Cardiac muscle cell (in vitro differentiated cells and primary cell): ENCODE measurements at places on chromosomes 5 and 9. TPM values are rescaled to one million over a fixed set of nuclear protein-coding genes. Genes with fewer than 3 reads are reported as not detected.

MAP1B gene
- 142 and 258 TPM in 2 replicates for total RNA-seq

PTGES gene
- 1.4 and 1.9 TPM in 2 replicates for total RNA-seq

DNA sequence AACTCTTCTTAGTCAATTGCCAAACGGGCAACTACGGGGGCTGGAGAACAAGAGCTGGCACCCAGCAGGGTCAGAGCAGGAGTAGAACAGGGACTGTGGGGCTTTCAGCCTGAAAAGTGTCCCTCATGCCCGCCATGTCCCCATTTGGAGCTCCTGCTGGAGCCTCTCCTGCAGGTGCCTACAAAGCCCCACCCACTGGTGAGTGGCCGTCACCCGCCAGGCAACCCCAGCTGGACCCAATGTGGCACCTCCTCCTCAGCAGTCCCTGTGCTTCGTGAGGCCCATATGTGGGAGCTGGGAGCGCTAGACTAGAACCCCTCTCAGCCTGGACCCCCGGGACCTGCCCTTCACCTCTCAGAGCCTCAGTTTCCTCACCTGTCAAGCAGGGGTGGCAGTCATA is 40.9 kb downstream of the VAV2 start:
- H3K36me3 ChIP-seq, result no peaks in the 10 kb centered on the region
- no peaks in the 10 kb centered on the region for H3K27me3 ChIP-seq
- DNase-seq, result no peak
- no peak overlapping the region for H3K27ac ChIP-seq
- peaks cover 7% of the 10 kb centered on the region for H3K4me1 ChIP-seq
- H3K4me3 ChIP-seq, result no peak overlapping the region

DNA sequence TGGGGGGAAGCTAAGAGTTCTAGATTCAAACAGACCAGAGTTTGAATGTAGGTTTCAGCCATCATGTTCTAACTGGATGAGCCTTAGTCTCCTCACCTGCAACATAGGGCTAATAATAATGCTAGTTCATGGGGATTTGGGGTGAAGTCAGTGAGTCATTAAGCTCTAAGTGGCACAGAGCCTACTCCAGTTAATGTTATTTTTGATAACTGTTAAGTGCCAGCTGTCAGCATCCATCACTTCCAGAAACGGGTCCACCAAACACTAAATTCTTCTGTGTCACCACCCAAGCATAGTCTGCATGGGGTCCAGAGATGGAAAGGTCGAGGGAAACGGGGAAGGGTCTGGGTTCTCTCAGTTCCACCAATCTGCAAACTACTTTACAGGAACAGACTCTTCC is 1.8 kb upstream of the TSC1 start:
- peaks cover 35% of the 10 kb centered on the region for H3K4me1 ChIP-seq
- H3K27me3 ChIP-seq, result no peaks in the 10 kb centered on the region
- H3K4me3 ChIP-seq, result no peak overlapping the region
- H3K36me3 ChIP-seq, result no peaks in the 10 kb centered on the region

DNA sequence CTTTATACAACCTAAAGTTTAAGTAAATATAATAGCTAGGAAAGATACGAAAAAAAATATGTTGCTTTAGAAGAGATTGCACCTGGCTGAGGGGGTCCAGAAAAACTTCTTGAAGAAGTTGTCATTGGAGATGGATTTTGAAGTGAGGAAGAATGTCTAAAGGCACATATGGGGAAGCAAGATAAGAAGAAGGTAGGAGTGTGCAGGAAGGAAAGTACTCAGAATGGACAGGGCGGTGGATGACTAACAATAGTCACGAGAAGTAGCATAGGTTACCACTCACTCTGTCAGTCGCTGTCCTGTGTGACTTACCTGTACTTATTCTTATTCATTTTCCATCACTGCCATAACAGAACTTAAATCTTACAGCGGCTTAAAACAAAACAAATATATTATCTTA is 251.6 kb downstream of the GRIA1 start:
- H3K4me3 ChIP-seq, result no peak overlapping the region
- H3K27ac ChIP-seq, result no peak overlapping the region
- no peaks in the 10 kb centered on the region for H3K4me1 ChIP-seq
- H3K27me3 ChIP-seq, result no peaks in the 10 kb centered on the region
- H3K36me3 ChIP-seq, result no peaks in the 10 kb centered on the region

GRCh38 chr5:34578962-34579361 is 77.2 kb upstream of the RAI14 start:
- no peaks in the 10 kb centered on the region for H3K36me3 ChIP-seq
- H3K4me1 ChIP-seq, result no peaks in the 10 kb centered on the region
- no peak overlapping the region for H3K4me3 ChIP-seq
- DNase-seq, result no peak
- no peak overlapping the region for H3K27ac ChIP-seq

GRCh38 chr9:19976226-19976625 is 187.4 kb upstream of the SLC24A2 start:
- DNase-seq, result no peak
- no peaks in the 10 kb centered on the region for H3K27me3 ChIP-seq
- no peaks in the 10 kb centered on the region for H3K36me3 ChIP-seq
